ENCODE measurements at places on chromosomes 5 and 9.

- peak; percentile 23 for DNase-seq
Measured at GRCh38 chr5:76325876-76326491, 77.1 kb upstream of the IQGAP2 start.

GRCh38 chr9:5025416-5025815 is 40.3 kb downstream of the JAK2 start:
- no peak for DNase-seq

GRCh38 chr9:125893277-125893676 is 146.1 kb downstream of the PBX3 start:
- DNase-seq, result no peak

- DNase-seq, result no peak
Measured at GRCh38 chr5:6784481-6784880, 71.2 kb downstream of the TENT4A start.

DNA sequence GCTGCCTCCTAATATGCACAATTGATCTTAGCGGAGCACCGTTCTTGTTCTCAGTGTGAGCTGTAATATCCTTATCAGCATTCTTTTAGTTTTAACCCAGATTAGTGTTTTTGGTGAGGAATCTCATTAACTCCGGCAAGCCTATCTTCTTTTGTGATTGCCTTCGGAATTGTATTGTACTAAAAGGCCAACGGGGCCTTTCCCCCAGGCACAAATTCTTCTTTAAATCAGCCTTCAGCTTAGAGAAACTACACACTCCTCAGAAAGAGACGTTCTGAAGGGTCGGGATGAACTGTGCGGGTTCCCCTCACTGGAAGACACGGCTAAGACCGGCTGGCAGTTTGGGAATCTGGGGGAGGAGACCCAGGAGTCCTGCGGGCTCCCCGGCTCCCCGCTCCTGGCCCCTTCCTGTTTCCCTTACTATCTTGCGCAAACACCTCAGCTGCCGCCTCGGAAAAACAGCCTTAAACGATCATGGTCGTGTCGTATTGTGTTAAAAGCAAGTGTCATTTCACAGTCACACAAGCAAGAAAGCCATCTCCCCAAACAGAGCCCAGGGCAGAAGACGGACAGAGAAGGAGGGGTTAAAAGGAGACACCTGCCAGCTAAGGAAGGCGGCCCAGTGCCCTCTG is 353.1 kb upstream of the IRX2 start:
- no peak for DNase-seq

DNA sequence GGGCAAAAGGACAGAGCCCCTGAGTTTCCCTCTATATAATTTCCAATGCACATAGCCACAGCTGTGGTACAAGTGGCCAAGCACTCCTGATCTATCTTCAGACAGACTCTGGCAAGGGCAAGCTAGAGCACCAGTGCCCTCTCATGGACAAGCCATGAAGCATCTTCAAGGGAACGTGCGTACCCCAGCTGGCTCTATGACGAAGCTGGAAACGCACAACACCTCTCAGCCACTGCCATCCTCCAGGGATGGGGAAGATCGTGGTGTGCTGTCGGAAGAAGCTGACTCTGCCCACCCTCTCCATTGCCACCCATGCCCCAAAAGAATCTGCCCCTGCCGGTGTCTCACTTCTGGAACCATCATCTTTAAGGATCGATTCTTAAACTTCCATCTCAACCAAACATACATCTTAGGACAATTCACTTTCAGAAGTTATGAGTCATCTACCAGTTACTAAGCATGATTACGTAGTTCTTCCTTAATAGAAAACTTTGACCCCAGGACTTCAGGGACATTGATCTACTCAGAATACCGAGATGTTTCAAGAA is 482.9 kb downstream of the AGTPBP1 start:
- DNase-seq, result no peak

GRCh38 chr5:167754501-167755021 is 536.9 kb upstream of the WWC1 start:
- DNase-seq, result no peak

- DNase-seq, result no peak
Measured at GRCh38 chr5:15691521-15691920, 191.5 kb downstream of the FBXL7 start.

DNA sequence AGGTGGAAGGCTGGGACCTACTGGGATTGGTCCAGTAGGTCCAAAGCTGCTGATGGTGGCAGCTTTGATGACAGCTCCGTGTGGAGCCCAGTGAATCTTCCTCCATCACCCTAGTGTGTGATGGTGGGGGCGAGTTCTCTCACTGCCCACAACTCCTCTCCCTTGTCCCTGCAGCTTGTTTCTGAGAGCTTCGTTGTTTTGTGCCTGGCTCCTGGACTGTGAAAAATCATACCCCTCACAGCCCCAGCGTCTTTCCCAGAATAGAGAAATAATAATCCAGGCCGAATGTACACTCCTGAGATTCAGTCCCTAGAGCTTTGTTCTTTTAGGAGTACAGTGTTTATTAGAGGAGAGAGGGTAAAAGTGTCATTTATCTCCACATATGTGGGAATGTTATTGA is 372.2 kb downstream of the ENC1 start:
- DNase-seq, result no peak

DNA sequence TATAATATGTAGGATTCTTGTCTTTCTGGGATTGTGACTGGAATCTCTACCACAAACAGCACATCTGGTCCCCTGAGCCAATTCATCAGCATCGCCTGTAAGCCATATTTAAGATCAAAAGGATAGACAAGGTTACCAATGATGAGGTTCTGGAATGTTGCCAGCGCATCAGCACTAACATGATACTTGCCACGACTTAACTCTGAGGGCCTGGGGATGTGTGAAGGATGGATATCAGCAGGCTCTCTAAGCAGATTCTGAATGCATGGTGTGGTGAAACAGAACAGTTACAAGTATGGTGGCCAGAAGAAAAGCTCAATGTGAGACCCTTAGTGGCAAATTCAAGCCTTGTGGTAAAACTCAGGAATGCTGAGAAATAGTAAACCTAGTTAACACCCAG is 143.0 kb downstream of the XRCC4 start:
- no peak for DNase-seq

GRCh38 chr5:14108170-14108996 is 34.8 kb upstream of the TRIO start:
- DNase-seq, result peak; percentile 5

- no peak for DNase-seq
Measured at GRCh38 chr5:78245136-78245535, 49.4 kb downstream of the AP3B1 start.

- DNase-seq, result no peak
Measured at GRCh38 chr9:72618811-72619210, 97.4 kb downstream of the TMC1 start.

DNA sequence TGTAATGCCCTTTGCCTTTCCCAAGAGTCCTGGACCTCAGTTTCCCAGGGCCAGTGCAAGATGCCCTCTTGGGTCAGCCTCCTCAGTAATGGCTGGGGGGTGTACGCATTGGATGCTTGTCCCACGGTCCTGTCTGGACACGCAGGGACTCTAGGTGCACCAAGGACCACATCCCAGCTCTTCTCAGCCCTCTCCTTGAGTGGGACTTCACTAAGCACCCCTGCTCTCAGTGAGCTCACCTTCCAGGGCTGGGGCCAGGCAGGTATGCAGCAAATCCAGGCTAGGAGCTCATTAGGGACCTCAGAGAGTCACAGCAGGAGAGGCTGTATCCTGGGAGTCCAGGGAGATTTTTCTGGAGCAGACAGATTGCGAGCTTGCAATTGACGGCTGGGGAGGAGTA is 59.8 kb downstream of the MACROH2A1 start:
- DNase-seq, result no peak

- no peak for DNase-seq
Measured at GRCh38 chr5:143261748-143262392, 141.6 kb downstream of the NR3C1 start.

DNA sequence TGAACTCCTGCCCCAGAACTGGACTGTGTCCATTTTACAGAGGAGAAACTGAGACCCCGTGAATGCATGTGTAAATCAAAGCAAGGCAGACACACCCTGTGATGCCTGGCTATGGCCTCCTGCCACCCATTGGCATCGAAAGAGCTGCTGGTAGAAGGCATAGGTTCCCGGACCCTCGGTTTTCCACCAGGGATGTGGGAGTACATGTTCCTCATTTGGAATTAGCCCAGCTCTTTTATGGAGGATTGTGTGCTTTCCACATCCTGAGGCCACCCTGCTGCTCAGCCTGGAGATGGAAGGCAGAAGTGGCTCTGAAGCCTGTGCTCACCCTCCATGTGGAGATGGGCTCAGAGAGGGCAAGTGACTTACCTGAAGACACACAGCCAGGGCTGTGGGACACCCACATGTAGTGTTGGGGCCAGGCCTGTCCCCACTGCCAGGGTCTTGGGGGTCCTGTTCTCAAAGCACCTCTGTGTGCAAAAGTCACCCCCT is 2.8 kb downstream of the SUSD3 start:
- no peak for DNase-seq

- DNase-seq, result no peak
Measured at GRCh38 chr9:136849960-136850865, 1.0 kb downstream of the PHPT1 start.

DNA sequence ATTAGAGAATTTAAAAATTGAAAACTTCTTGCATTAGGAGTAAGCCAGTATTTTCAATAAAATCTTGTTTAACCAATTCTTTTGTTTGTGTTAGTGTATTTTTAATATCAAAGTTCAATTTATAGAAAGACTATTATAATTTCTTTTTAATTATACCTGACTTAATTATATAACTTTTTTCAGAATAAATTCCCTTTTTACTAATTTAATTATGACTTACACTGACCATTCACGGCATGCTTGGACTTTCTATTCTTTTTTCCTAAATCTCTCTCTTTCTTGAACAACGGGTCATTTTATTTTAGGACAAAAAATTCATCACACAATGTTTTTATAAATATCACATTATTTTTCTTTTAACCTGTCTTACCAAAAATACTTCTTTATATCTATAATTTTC is 555.3 kb upstream of the PTGER4 start:
- no peak for DNase-seq

DNA sequence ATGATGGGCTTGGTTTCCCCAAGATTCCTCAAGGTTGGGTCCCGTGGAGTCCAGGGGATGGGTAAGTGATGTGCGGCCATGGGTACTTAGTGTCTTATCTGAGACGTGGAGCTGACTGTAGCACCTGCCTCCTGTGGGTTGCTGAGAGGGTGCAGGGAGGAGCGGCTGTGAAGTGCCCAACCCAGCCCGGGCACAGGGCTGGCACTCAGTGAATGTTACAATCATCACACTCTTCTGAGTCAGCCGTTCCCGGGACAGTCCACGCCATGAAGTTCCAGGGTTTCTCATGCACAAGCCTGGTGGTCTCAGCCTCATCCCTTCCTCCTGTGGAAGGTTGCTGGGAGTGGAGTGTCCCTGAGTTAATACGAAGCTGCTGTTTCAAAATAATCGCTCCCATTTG is 29.1 kb downstream of the NTNG2 start:
- DNase-seq, result no peak

DNA sequence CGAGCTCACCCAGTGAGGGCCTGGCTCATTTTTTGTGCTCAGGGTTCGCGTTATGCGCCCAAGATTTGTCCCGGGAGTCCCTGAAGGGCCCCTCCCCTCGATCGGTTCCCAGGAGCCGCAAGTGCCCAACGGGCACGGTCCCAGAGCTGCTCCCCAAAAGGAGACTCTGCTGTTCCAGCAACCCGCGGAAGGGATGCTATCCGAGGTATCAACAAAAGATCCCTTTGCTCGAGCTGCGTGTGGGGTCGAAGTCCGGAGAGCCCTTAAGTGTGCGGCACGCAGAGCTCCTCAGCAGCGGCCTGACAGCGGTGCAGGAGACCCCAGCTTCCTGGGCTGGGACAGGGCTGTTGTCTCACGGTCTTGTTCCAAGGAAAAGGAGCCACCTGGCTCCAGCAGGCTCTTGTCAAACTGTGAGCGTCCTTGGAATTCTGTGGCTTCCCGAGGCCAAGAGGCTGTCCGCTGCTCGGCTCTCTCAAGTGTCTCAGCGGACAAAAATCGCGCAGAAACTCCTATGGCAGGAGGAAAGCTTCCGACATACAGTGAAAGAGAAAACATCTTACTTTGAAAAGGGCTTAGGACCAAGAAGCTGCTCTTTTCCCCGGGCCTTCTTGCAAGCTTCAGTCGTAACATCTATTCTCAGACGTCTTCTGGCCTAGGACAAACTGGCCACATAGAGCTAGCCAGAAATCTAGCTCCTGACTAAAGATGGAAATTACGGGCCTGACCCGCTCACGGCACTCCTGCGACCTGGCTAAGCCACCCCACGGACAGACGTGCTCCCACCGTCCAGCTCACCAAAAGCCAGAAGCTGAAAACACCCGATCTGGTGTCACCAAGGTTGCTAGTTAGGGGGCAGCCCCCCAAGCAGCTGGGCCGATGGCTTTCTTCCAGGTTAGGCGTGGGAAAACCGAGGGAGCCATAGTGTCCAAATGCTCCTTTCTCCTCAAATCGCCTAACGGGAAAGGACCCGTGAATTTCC is 2.6 kb upstream of the FOXB2 start:
- no peak for DNase-seq

DNA sequence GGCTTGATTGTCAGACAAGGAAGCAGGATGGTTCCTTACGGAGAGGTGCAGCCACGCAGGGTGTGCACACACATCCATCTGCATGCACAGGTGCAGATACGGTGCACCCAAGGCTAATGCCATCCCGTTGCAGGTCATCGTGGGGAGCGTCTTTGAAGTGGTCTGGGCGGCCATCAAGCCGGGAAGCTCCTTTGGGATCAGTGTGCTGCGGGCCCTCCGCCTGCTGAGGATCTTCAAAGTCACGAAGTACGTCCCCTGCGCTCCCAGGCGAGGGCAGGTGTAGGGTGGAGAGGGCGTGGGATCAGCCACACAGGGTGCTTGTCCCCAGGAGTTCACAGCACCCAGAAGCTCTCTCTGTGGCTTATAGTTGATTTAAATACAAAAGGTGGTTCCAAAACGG is 106.4 kb downstream of the CACNA1B start:
- no peak for DNase-seq

DNA sequence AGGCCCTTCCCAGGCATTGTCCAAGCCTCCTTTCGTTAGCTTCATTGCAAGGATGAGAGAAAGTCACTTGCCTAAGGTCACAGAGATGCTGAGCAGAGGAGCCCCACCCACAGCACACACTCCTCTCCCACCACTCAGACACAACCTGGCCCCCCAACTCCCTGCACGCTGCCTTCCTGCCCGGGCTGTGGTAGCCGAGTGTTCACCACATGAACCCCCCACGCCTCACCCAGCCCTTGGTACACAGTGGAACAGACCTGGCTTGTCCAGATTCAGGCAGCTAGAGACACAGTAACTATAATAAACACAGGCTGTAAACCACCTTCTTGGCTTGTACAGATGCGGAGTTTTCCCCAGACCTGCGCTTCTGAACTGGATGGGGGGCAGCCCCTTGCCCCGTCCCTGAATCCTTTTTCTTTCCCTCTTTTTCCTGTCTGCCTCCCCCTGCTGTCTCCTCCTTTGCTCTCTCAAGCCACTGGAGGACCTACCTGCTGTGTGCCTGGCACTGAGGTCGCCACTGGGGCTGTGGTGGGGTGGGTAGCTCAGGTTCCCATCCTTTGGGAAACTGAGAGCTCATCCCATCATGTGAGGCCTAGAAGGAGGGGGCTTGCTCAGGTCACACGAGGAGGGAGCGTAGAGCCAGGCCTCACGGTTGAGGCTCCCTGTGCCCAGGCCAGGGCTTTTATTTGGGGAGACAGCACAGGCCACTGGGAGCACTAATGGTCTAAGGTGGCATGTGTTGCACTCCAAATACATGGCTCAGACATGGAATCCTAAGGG is 55.7 kb upstream of the SYNPO start:
- no peak for DNase-seq

All from stimulated activated CD8-positive, alpha-beta memory T cell treated with anti-CD3 and anti-CD28 coated beads, Interleukin-15, amount 100 ng/mL, for 1 hour (primary cell).